ENCODE measurements at places on chromosomes 16 and 17. TPM values are rescaled to one million over a fixed set of nuclear protein-coding genes. Genes with fewer than 3 reads are reported as not detected.

- no peak for DNase-seq
Measured at GRCh38 chr17:33640629-33641028, 347.5 kb upstream of the ASIC2 start.

DNA sequence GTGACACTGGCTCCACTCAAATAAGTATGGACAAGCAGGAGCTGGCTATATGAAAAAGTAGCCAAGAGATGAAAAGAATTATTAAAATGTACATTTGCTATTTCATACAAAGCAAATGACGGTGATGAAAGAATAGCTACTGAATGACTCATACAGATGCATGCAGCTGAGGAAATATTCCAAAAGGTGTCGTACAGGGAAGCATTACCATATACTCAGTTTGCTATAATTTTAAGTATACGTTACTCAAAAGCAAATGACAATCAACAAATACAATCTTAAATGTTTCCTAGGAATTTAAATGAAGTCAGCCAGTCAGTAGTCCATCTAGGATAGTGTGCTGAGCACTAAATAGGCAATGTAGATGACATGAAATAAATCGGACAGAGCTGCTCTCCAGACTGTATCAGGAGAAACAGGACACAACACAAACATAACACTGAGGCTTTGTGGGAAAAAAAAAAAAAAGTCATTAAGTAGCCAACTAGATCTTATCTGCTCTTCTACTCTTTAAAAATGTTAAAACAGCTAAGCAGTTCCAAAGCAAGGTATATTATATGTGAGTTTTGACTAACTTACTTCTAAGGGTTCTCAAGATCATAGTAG, 65.0 kb downstream of the NCOR1 start:
- DNase-seq, result no peak

DNA sequence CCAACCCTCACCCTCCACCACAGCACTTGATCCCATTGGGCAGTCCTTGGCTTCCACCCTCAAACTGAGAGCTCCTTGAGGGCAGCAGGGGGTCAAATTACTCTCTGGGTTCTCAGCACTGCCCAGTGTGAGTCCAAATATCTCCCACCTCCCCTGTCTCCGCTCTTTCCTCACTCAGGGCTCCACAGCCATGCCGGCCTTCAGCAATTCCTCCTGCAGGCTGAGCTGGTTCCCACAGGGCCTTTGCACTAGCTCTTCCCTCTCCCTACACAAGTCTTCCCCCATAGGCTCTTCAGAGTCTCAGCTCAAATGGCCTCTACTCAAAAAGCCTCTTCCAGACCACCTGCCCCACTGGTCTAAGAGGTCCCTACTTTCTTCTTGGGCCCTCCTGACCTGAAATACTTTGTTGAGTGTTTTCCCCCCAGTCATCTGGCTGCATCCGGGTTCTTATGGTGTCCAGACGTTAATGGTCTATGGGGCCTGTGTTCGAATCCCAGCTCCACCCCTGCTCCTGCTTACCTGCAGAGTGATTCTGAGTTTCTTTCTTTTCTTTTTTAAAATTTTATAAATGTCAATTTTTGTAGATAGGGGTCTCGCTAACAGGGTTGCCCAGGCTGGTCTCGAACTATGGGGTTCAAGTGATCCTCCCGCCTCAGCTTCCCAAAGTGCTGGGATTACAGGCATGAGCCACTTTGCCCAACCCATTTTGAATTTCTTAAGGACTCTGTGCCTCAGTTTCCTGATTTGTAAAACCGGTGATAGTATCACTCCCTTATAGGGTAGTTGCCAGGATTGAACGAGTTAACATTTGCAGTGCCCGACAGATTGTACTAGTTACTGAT, 973 bp upstream of the IL4R start:
- no peak for DNase-seq

- no peak for DNase-seq
Measured at GRCh38 chr17:48045316-48046001, 2.7 kb upstream of the NFE2L1 start.

GRCh38 chr17:63496663-63497400, 20.0 kb downstream of the ACE start:
- DNase-seq, result no peak

DNA sequence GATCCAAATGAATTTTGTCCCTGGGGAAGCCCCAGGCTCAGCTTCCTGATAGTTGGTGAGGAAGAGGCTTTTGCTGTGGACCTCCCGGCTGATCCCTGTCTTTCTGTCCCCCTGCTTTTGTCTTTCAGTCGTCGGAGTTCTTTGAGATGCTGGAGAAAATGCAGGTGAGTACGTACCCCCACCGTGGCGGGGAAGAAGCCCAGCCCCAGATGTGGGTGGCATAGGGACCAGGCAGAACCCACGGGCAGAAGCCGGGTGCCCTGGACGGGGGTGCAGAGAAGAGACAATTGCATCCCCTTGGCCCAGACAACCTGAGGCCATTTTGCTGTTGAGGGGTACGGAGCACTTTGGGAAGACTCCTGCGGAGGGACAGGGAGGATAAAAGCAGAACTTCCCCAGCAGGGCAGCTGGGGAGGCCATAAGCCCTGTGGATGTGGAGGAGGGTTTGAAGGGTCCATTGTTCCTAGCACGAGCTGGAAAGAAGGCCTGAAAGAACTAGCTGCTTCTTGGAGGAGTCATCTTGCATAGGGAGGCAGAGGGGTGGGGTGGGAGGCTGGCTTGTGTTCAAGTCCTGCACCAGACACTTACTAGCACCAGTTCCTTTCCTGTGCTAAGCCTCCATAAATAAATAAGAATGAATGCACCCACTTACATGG, 105.6 kb downstream of the OR1D5 start:
- no peak for DNase-seq

DNA sequence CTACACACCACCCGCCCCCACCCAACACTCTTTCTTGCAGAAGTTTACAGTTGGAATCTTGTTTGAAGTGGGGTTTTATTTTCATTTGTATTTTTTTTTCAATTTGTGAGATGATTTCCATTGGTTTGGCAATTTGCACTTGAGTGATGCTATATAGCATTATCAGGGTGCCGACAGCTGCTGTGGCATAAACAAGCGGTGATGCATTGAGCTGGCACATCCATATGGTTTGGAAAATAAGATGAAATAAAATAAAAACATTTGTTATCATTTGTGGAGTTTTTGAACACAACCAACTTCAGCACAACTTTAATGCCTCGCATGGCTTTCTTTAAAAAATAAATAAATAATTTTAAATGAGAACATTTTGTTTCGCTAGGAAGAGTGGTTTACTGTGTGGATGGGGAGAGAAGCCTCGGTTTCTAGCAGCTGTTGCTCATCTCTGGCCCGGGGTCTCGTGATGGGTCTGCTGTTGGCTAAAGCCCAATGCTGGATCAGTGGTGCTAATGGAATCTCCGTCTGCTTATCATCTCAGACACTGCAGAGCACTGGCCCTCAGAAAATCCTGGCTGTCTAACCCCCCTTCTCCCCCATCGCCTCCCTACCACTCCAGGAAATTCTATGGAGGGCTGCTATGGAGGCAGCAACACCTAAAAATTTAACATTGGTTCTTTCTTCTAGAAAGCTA, 192.3 kb upstream of the MAF start:
- no peak for DNase-seq

GRCh38 chr16:1746693-1747195, 24.6 kb downstream of the NME3 start:
- DNase-seq, result no peak

DNA sequence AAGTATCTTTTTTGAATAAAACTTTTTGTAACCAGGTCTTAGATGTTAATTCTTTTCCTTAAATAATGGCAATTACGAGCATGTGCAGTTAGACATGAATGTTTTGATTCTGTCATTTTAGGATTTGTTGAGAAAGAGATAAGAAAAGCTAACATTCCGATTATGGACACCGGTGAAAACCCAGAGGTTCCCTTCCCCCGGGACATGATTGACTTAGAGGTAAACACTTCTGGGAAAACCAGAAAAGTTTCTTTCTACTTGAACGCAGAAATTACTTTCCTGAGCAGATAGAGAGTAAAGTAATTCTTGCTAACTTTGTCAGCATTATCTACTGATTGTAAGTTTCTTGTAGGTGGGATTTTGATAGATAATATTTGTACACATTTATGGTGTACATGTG, 9.2 kb downstream of the ATP6V0A1 start:
- DNase-seq, result no peak

Gene PYY
- total RNA-seq, result not detected

Gene VAT1L
- not detected for total RNA-seq

Gene VAMP2
- total RNA-seq, result 315 TPM

Gene RNF157
- 4.9 TPM for total RNA-seq

Gene ZNF750
- not detected for total RNA-seq
